ENCODE measurements at places on chromosomes 2 and 18.
A peak's percentile ranks its signal among the peaks of the same experiment; 100 is the strongest.

DNA sequence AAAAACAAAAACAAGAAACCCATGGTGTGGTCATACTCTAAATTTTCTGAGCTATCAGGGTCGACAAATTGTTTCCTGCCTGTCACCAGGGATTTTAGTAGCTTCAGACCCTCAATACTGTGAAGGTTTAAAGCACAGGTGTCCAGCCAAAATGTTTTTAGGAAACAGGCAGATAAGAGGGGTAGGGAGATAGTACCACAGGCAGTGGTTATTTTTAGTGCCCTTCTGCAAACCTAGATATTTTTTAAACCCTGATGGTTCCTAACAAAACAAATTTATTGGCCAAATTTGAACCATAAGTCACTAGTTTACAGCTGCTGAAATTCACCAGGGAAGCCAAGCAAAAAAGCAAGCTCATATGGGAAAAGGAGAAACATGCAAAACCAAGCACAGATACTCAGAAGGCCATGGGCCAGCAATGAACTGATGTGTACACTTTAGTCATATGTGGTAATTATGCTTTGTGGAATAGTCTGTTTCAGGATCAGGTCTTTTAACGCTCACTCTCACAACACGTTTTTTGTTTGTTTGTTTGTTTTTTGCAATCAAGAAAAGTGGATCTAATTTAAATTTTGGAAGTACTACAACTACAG is 156.8 kb upstream of the STK17B start:
- no peak for DNase-seq

DNA sequence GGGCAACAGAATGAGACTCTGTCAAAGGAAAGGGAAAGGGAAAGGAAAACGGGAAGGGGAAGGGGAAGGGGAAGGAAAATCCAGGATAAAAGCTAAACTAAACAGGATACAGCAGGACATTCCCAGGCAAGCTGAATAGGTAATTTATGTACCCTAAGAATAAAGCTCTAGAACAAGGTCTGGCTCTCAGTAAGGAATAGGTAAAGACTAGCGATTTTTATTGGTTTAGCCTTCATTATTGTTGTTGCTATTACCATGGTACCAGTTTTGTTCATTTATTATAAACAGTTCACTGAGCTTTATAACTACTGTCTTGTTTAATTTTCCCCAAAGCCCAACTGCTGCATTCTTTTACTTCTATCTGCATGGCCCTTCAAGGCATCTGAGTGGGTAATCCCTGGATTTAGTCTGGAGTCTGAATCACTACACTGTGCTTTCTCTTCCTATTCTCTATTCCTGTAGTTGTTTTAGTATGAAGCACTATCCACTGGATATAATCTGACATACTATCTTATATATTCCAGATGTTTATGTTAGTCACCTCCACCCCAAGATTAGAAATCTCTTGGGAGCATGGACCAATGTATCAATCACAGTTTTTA is 127.1 kb upstream of the TANK start:
- no peak for DNase-seq

- DNase-seq = no peak
Measured at GRCh38 chr18:63067939-63068338, 251.6 kb downstream of the BCL2 start.

GRCh38 chr2:117481608-117482007 is 332.9 kb upstream of the DDX18 start:
- no peak for DNase-seq

DNA sequence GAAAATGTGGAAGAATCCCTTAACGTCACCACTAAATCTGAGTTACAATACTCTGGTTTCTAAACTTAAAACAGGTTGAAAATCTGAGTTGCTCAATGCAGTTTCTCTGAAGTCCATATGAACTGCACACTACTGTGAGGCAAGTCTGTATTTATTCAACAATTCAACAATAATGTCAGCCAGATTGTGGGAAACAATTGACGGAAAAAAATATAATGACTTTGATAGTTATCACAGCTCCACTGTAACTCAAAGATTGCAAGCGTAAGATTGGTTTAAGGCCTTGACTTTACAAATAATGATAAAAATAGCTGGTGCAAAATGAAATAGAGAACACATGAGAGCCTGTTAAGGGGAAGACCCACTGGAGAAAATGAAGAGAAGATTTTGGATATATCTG is 219.4 kb upstream of the CCDC150 start:
- no peak for DNase-seq

DNA sequence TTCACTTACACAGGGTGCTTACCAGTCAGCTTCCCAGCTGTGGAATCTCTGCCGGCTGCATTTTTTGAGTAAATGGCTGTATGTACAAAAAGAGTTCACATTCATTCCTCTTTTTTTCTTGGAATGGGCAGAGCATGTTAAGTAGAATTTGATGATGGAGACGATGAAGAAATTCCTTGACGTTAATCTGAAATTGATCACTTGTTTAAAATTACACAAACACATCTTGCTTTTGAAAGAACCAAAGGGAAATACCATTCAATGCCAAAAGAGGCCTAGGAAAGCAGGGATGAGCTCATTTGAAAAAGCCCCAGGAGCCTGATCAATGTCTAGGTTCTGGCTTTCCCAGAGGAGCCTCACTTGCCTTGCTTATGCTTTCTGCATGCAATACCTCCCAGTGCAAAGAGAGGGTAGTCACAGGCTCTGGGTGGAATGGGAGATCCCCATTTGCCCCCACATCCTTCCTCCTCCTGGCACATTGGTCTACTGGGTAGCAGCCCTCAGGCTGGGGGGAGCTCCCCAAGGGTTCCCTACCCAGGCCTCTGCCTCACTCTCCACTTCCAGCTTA is 12.3 kb upstream of the SMAD7 start:
- DNase-seq = no peak

- DNase-seq = peak; percentile 61
Measured at GRCh38 chr2:96116424-96116878, at the start of gene ADRA2B. ADRA2B (minus strand) TSS chr2:96116571; CDS start chr2:96116149, 422 bp downstream.

GRCh38 chr2:207468488-207468887 is 61.3 kb upstream of the CREB1 start:
- no peak for DNase-seq

GRCh38 chr18:8949206-8949605 is 153.3 kb upstream of the NDUFV2 start:
- no peak for DNase-seq

All from stimulated activated CD8-positive, alpha-beta memory T cell treated with anti-CD3 and anti-CD28 coated beads, Interleukin-7, amount 100 ng/mL, for 1 hour (primary cell).